ENCODE measurements at places on chromosomes 7 and 10.

- DNase-seq, result no peak
Observed at GRCh38 chr10:59997827-59998525, 91.6 kb upstream of the CCDC6 start.

GRCh38 chr10:84294766-84295447, 33.5 kb upstream of the CCSER2 start:
- DNase-seq, result no peak

DNA sequence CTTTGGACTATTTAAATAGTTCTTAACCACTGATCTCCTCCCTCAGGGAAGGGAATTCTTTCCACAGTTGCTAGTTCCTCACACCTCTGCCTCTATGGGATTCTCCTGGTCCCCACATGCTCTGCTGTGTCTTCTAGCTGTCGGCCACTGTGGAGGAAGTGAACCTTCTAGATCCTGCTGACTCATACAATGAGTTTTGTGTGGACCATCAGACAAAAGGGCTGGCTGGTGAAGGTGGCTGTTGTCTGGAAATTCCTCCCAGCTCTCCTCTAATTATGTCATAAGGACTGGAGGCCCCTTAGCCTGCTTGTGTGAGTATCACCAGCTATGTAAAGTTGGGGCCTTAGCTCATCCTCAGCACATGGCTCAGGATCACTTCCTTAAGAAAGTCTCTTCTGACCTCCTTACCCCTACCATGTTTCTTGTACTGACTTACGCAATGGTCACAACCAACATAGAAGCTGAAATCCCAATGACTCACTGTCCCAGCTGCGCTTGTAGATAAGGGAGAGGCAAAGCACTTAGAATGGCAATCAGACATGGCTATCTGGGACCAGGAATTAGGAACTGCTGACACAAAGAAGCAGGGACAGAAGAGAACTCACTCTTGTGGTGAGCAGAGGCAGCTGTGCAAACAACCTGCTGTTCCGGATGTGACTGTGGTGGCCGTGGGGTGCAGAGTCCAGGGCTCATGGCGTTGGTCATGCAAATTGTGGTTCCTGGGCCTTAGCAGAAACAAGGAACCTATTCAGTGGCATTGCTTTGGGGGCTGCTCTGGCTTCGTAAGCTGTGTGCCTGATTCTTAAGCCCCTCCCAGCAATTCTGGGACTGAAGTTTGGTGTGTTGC, 2.5 kb upstream of the MACC1 start:
- peak; percentile 43 for DNase-seq

- no peak for DNase-seq
Observed at GRCh38 chr10:85408388-85408787, 958.2 kb downstream of the GRID1 start.

- DNase-seq, result no peak
Observed at GRCh38 chr10:74104996-74105395, 45.6 kb downstream of the AP3M1 start.

DNA sequence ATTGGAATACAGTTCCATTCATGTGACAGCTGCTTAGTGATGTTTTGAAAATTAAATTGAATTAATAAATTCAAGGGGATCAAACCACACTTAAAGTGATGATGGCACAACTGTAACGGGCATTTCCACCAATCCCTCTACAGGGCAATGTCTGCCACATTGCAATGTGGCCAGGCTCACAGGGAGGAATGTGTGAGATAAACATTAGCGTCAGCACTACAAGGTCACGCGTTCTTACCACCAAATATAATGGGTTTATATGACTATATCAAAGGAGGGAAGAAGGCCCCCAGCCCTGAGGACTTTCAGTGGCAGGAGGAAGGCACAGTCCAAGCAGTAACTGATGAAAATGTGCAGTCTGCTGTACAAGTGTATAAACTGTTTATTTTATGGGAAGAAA, 31.1 kb upstream of the CELF2 start:
- DNase-seq, result no peak

- no peak for DNase-seq
Observed at GRCh38 chr10:43870968-43871439, 222.3 kb upstream of the ZNF32 start.

- no peak for DNase-seq
Observed at GRCh38 chr10:129108378-129108777, 358.7 kb upstream of the MGMT start.

DNA sequence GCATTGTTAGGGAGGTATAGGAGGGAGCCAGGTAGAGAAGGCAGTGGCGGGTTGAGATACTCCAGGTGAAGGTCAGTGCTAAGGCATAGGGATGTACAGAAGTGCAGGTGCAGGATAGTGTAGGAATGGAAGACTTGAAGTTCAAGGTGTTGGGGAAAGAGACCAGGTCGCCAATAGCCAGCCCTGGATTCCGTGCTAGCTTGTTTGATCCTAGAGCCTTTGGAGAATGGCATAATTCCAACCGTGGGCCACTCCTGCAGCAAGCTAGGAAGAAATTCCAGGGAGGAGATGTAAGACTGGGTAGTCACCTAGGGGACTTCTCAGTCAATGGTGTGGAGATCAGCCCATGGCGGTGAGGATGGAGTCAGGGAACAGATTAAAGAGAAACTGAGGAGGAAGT, 272.7 kb downstream of the RPS24 start:
- DNase-seq, result peak; percentile 17

GRCh38 chr7:68805159-68805558, 793.1 kb upstream of the AUTS2 start:
- no peak for DNase-seq

DNA sequence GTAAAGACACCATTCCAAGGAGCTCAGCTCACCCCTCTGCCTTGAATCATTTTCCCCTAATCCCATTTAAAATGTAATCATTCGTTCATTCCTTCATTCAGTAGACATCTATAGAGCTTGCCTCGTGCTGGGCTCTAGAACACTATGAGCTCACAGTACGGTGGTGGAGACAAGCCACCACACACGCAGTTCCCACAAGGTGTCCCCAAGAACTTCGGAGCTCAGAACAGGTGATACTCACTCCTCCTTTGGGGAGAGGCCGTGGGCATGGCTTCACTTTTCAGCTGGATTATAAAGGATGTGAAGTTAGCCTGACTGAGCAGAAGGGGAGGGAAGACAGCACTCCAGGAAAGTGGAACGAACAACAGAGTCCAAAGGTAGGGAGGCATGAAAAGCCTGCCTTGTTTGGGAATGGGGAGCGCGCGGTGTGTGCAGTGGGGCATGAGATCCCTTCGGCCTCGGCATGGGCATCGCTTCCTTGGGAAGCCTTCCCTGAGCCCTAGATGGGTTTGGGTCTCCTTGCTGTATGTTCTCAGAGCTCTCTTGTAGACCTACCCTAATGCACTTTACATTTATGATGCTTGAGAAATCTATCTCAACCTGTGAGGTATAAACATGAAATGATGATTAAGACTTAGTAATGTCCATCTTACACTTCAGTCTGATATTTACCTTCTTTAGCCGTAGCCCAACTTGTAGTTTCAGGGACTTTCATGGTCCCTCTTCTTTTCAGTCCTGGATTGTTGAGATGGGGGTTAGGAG, 809 bp upstream of the OGA start:
- DNase-seq, result no peak

DNA sequence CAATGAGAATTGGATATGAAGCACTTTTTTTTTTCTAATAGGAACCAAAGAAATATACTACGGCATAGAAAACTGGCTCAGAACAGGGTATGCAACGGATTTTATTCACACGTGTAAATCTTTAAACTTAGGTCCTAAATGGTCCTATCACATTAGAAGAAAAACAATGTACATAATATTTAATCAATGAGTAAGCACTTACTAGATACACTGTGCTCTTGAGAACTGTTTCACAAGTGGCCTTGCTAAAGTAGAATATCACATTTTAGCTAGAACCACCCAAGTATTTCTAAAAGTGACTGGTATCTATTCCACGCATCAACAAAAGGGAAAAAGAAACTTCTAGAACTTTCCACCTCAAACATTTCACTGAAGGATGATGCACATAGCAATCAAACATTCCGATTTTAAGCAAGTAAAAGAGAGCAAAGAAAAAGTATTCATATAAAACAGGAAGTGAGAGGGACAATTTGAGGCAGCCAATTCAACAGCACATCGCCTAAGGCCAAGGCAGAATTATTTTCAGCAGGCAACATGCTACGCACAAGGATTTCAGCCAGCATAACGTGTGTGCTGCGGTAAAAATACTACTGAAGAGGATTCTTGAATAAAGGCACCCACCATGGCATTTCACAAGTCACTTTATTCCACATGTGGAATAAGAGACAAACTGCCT, 55.8 kb downstream of the PARD3 start:
- DNase-seq, result no peak

DNA sequence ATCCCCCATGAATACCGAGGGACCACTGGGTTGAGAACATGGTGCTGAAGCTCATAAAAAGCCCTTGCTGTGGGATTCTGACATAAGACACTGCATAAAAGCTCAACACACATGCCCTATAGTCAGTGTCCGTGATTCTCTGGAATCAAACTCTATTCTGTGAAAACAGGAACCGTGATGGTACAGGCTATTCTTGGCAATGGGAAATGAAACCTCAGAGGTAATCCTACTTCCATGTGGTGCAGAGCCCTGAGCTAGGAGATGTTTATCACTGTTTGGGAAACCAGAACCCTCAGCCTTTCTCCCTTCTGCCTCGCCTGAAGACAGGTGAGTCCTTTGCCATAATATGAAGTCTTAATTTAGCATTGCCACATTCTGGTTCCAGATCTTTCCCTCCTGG, 80.8 kb upstream of the PRSS1 start:
- no peak for DNase-seq

GRCh38 chr10:46556515-46557318, at the start of gene GPRIN2:
GPRIN2 (minus strand) TSS chr10:46556658; CDS start chr10:46550736, 5,922 bp downstream.
- DNase-seq, result no peak

DNA sequence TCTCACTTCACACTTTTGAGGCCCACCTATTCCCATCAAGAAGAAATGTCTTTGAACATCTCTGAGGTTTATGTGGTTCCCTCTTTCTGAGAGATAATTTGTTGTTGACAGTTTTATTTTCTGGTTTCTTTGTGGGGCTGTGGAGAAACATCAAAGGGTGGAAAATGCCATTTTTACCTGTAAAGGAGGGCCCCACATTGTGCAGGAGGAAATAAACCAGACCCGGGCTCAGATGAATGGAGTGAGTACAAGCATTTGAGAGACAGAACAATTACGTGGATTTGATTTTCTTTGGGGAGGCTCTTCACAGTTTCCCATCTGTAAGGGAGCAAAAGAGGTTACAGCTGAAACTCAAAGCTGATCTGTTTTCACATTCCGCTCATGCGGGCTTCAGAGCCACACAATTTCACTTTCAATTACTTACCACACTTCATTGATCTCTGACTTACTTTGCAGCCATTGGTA, 29.8 kb downstream of the ITPRIP start:
- no peak for DNase-seq

DNA sequence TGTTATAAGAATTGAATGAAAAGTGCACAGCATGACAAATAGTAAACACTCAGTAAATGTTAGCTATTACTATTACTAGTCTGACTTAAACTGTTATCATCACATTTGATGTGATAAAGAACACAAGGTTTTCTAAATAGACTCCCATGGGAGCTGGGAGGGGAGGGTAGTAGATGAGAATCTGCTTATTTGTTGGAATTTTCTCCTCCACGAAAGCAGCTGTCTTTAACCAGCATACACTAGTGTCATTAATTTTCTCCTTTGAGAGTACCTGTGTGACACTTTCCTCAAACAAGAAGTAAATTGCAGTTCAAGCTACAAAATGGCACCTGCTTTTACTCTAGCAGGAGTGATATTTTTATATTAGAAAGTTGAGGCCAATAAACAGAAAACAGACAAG, 200.1 kb downstream of the SKAP2 start:
- no peak for DNase-seq

DNA sequence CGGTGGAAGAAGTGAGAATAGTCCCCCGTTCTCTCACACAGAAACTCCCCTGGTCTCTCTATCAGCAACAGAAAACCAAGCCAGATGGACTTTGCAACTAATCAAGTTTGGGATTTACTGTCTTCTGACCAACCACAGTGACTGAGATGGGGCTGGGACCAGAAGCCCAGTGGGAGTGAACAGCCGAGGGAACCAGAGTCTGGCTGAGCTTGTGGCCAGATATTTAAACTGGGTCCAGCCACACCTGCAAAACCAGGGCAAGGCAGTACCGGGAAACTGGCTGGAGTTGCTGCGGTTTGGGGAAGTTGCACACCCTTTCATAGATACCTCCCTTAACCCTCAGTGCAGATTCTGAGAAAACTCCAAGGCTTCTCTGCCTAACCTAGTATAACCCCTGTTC, 6.0 kb downstream of the GSTK1 start:
- DNase-seq, result no peak

DNA sequence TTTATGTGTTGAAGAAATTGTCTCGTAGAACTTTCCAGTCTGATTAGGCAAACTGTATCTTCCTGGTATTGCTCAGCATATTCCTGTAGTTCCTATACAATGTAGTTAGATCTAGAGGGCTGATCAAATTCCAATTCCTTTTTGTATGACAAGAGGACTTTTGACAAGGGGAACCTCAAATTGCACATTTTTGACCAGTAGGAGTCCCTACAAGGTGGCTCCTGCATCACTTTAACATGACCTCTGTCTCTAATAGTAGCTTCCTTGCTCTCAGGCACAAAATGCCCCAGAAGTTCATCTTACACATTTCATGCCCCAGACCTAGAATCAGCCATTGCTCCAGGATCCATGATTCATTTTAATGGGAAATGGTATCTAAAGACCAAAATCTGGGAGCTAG, 18.7 kb downstream of the HERPUD2 start:
- DNase-seq, result no peak

GRCh38 chr7:111172564-111173257, 81.8 kb downstream of the LRRN3 start:
- DNase-seq, result no peak

DNA sequence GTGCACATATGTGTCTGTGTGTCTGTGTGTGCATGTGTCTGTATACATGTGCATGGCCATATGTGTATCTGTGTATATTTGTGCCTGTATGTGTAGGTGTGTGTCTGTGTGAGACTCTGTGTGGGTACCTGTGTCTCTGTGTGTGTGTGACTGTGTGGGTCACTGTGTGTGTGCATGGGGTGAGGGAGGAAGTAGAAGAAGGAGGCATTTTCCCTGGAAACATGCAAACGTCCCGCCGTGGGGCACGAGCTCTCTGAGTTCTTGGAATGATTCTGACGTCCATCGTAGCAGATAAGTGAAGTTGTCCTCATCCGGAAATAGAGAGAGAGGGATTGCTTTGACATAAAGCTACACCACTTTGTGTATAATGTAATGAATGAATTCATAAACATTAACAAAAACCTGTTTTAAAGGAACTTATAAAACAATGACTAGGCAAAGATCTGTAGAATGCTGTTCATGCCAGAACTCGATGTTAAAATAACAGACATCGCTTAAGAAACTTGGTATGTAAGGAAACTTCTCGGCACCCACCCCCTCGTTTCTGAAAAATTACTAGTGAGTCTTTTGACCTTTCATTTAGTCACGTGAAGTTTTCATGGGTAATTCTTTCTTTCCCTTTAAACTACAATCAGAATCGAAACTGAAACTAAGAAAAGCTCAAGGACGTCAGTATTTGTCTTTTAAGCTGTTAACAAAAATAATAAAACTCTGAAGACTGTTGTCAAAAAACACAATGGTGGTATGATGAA, 43.6 kb upstream of the KLF6 start:
- DNase-seq, result no peak

- DNase-seq, result no peak
Observed at GRCh38 chr10:91598211-91598977, 34.5 kb downstream of the PPP1R3C start.
